ENCODE measurements at places on chromosomes 2 and 18.

DNA sequence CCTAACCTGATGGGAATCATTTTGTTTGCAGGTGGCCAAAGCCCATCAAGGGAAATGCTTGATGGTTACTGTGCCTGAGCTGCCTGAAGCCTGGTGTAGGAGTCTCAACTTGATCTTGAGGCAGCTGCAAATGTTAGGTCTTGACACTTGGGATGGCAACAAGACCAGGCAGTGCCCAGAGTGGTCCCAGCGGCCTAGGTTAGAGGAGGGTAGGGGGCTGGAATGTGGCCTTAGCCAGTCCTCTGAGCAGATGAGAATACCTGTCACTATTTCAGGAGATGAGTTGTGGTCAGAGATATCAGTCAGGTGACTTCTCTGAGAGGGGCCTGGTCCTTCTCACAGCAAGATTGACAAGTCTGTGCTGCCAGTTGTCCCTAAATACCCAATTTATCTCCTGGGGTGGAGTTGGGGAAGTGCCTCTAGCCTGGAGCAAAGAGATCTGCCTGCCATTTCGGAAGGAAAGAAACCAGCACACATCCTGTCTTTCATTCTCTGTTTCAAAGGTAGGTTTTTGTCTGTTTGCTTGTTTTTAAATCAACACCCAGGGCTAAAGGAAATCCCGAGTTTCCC, 13.4 kb downstream of the SPTBN1 start:
- DNase-seq: no peak
- peaks cover 15% of the 10 kb centered on the region for H3K4me1 ChIP-seq
- no peaks in the 10 kb centered on the region for H3K27me3 ChIP-seq
- H3K4me3 ChIP-seq: no peak overlapping the region
- H3K27ac ChIP-seq: no peak overlapping the region

DNA sequence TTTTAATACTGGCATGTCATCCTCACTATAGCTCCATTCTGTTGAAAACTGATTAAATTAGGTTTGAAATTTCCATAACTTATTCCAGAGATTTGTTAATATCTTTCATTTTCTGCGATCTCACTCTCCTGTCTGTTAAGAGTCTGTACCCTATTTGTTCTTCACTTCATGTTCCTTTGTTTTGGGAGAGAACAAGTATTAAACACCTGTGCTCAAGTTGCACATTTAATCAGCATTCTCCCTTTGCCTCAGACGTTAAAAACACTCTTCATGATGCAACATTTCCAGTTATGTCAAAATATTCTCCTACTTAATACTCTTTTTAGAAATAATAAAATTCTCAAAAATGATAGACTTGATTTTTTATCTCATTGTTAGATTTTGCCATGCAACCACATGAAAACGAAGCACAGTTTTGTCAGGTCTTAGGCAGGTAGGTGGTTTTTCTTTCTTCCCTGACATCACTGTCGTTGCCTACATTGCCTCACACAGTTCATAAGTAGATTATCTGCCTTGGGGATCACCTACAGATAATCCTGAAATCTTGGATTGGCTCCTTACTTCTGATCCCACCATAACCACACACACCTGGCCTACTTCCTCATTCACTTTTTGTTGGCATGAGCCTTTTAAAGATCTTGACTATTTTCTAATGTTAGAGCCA, 109.9 kb downstream of the GAREM1 start:
- H3K27me3 ChIP-seq: no peaks in the 10 kb centered on the region
- H3K4me1 ChIP-seq: no peaks in the 10 kb centered on the region
- no peak for DNase-seq
- H3K27ac ChIP-seq: no peak overlapping the region
- no peaks in the 10 kb centered on the region for H3K36me3 ChIP-seq

DNA sequence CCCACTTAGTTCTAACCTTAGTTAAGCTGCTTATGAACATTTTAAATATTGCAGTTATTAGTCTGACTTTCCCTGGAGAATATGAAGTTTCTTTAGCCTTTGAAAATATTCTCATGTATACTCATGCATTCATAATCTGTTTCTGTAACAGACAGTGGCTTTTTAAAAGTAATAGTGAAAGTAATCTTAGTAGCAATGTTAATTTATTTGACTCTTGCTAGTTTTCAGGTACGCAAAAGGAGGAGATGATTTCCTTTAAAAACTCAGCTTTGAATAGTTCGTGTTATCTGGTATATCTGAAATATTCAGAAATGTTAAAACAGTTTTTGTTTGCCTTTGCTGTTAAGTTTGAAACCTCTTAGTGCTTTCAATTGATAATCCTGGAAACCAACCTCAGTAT, 3.8 kb downstream of the ANKRD12 start:
- no peak for DNase-seq
- H3K4me3 ChIP-seq: peak overlapping the region; percentile 14
- no peaks in the 10 kb centered on the region for H3K27me3 ChIP-seq
- H3K27ac ChIP-seq: no peak overlapping the region

DNA sequence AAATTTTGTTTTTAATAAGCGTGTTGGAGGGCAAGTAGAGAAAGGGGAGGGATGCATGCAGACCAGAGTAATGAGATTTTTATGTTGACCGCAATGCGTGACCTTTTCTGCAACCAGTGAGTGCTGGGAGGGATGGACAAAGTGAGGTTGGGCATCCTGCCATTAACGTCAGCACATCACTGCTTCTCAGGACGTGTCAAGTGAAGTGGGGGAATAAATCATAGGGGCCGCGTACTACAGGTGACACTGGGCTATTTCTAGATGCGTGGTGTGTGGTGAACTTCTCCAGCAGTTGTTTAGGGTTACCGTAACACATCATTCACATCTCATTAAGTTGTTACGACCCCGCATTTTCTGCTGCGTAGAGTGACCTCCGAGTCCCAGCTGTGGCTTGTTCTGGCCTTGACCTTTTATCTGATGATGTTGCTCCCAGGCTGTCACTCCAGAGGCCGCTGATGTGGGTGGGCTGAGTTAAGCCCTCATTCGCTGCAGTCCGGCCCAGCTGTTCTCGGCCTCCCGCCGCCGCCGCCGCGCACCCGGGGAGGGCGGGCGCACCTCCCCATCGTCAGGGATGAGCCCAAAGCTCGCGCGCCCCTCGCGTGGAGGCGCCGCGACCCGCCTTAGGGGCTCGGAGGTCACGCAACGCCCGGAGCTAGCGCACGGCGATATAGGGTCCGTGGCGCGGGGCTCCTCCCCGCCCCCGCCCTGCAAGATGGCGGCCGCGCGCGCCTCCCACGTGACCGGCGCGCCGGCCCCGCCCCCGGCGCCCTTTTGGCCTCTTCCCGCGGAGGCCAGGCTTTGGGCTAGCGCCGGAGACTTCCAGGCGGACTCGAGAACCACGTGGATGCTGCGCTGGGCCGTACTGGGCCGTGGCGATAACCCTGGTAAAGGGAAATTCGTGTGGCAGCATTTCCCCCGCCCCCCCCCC, 3.5 kb downstream of the ZCCHC2 start:
- H3K36me3 ChIP-seq: no peaks in the 10 kb centered on the region
- H3K4me3 ChIP-seq: peak overlapping the region; percentile 88
- peak overlapping the region; percentile 57 for H3K27ac ChIP-seq
- H3K27me3 ChIP-seq: peaks cover 21% of the 10 kb centered on the region
- H3K4me1 ChIP-seq: peaks cover 40% of the 10 kb centered on the region
- peak; percentile 80 for DNase-seq

DNA sequence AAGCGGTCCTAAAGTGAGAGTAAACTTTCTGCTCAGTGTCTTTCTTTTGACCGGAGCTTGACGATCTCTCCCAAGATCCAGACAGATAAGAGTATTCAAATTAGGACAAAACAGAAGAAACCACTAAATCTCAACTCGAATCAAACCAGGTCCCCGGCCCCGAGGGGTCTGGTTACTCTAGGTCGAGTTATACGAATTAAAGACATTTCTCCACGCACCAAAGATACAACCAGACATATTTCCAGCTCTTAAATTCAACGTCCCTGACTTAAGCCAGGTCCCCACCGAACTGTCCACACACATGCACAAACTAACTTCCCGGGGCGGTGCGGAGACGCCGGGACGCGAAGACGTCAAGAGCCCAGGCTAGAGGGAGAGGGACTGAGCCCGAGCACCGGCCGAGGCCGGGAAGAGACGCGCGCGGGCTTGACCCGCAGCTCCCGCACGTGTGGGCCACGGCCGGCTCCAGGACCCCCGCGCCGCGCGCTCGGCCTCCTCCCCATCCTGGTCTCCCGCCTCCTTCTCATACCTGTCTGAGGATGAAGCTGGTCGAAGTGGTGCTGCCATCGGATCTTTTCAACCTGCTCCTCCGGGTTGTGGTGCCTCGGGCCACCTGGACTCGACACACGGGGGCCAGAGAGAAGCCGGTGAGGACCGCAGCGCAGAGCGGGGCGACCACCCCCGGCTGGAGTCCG, 896 bp downstream of the CACNB4 start:
- no peak overlapping the region for H3K27ac ChIP-seq
- H3K4me1 ChIP-seq: peaks cover 23% of the 10 kb centered on the region
- no peaks in the 10 kb centered on the region for H3K36me3 ChIP-seq
- H3K4me3 ChIP-seq: peak overlapping the region; percentile 93
- peak; percentile 61 for DNase-seq

DNA sequence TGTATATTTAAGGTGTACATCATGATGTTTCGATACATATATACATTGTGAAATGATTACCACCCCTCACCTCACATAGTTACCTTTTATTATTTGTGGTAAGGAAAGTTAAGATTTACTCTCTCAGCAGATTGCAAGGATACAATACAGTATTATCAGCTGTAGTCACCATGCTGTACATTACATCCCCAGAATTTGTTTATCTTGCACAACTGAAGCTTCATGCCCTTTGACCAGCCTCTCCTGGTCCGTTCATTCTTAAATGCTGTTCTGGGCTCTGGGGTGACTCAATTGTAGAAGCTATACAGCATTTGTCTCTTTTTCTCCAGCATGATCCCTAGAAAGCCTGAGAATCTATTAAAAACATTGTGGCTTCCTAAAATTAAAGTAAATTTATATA, 90.8 kb downstream of the PTPRM start:
- H3K36me3 ChIP-seq: peaks cover 12% of the 10 kb centered on the region
- H3K4me3 ChIP-seq: no peak overlapping the region
- H3K27ac ChIP-seq: no peak overlapping the region
- DNase-seq: no peak
- peaks cover 17% of the 10 kb centered on the region for H3K4me1 ChIP-seq
- peaks cover 4% of the 10 kb centered on the region for H3K27me3 ChIP-seq

DNA sequence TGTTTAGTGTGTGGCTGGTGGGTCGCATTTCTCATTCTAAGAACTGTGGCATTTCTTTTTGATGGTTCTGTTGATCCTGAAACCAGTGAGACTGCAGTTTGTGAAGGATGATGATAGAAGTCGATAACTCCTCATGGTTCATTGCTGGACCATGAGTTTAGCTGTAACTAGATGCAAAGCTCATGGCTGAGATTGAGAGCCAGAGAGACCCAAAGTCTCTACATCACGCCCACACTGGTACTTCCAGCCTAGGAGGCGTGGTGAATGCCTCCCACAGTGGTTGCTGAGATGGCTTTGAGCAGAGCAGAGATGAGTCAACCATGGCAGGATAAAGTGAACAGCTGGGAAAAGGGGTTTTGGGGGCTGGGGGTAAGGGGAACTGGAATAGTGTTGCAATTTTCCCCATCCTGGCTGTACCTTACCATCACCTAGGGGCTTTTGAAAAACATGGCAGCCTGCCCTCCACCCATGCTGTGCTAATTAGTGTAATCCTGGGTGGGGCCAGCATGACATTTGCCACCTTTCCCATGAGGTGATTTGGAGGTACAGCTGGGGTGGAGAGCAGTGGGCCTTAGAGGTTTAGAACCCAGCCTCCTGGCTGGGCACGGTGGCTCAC, 24.1 kb downstream of the INPP4A start:
- H3K27me3 ChIP-seq: no peaks in the 10 kb centered on the region
- H3K4me3 ChIP-seq: no peak overlapping the region
- peaks cover 34% of the 10 kb centered on the region for H3K36me3 ChIP-seq

- DNase-seq: no peak
- H3K36me3 ChIP-seq: no peaks in the 10 kb centered on the region
- peaks cover 34% of the 10 kb centered on the region for H3K27me3 ChIP-seq
- H3K4me1 ChIP-seq: peaks cover 6% of the 10 kb centered on the region
These were observed 205.6 kb downstream of the RTP5 start for GRCh38 chr2:242075168-242075567.

- H3K27ac ChIP-seq: no peak overlapping the region
- no peak for DNase-seq
- peaks cover 4% of the 10 kb centered on the region for H3K27me3 ChIP-seq
- no peak overlapping the region for H3K4me3 ChIP-seq
- no peaks in the 10 kb centered on the region for H3K36me3 ChIP-seq
These were observed 61.0 kb upstream of the TAF1B start for GRCh38 chr2:9782197-9782719.

GRCh38 chr18:10457128-10457527, 2.7 kb downstream of the APCDD1 start:
- no peak for DNase-seq
- H3K27me3 ChIP-seq: no peaks in the 10 kb centered on the region
- no peaks in the 10 kb centered on the region for H3K36me3 ChIP-seq
- H3K4me3 ChIP-seq: peak overlapping the region; percentile 93
- H3K27ac ChIP-seq: no peak overlapping the region

GRCh38 chr18:45359275-45360009, 255.8 kb upstream of the SLC14A2 start:
- H3K27me3 ChIP-seq: peaks cover 6% of the 10 kb centered on the region
- H3K36me3 ChIP-seq: no peaks in the 10 kb centered on the region
- no peak overlapping the region for H3K4me3 ChIP-seq
- H3K27ac ChIP-seq: no peak overlapping the region
- DNase-seq: no peak

DNA sequence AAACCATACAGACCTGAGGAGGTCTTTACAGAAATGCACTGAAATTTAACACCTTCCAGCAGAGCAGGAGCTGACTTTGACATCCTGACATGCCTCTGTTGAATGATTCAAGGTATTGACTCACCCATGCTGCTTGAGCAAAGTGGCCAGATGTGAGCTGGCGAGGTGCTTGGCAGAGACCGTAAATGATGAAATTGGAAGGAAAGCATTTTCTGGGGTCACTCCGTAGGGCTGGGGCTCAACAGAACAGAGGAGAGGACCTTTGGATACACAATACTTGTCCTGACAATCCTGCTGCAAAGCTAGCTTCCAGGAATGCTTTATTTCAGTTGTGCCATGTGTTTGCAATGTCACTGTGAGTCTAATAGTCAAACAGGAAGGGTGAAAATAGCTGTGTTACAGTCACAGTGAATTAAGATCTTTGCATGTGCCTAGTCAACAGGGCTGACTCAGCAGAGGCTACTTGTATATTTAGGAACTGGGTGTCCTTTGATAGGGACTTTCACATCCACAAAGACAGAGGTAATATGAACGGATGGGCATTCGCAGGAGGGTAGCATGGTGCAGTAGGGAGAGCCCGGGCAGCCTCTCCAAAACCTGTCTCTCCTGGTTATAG, 31.6 kb upstream of the NCK2 start:
- H3K4me1 ChIP-seq: peaks cover 30% of the 10 kb centered on the region
- no peak overlapping the region for H3K27ac ChIP-seq
- H3K27me3 ChIP-seq: peaks cover 10% of the 10 kb centered on the region
- no peak for DNase-seq

GRCh38 chr2:220228310-220229006, 601.0 kb downstream of the SLC4A3 start:
- peaks cover 17% of the 10 kb centered on the region for H3K4me1 ChIP-seq
- no peak overlapping the region for H3K4me3 ChIP-seq
- peaks cover 7% of the 10 kb centered on the region for H3K27me3 ChIP-seq
- no peak for DNase-seq
- no peak overlapping the region for H3K27ac ChIP-seq
